ENCODE measurements at places on chromosomes 16 and 17. TPM values are rescaled to one million over a fixed set of nuclear protein-coding genes. Genes with fewer than 3 reads are reported as not detected.

DNA sequence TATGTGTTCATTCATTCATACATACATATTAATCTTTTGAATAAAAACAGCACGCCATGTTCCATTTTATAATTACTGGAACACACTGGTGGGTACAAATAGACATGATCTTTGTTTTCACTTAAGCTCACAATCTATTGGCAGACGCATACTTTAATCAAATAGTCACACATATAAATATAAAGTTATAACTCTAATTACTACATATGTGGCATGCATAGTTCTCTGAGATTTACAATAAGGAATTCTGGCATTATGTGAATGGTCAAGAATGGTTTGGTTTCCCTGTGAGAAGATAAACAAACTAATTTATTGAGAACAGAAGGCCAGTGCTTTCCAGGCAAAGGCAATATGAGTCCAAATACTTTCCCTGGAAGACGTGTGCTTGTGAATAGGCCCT lies 576.2 kb downstream of the CDH8 start:
- ATAC-seq = no peak

DNA sequence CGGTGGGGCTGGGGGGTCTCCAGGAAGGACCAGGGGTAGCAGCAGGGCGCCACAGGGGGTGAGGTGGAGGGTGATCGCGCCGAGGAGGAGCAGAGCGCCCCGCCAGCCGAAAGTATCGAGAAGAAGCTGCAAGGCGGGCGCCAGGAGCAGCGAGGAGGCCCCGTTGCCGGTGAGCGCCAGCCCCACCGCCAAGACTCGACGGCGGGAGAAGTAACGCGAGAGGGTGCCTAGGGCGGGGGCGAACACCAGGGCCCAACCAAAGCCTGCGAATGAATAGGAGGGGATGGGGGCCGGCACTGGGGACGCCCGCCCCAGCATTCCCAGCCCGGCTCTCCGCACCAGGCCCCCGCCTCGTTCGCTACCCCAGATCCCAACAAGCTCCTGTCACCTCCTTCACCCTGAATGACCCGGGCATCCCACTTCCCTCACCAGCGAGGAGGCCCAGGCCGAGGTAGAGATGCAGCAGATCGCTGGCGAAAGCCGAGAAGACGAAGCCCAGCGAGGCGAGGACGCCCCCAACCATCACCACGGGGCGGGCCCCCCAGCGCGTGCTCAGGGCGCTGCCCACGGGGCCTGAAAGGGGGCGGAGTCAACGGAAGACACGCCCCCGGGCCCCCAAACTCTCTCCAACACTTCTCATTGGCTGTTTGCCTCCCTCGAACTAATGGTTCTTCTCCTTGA lies 1.3 kb downstream of the SLC16A11 start:
- ATAC-seq = no peak

GRCh38 chr16:11742093-11742535 lies 543 bp downstream of the TXNDC11 start:
- peak; percentile 45 for ATAC-seq

The GRB7 gene
- total RNA-seq = 45.3 TPM

Measured in esophagus mucosa (tissue), 1 donor.